ENCODE measurements at places on chromosomes 6 and 20.

DNA sequence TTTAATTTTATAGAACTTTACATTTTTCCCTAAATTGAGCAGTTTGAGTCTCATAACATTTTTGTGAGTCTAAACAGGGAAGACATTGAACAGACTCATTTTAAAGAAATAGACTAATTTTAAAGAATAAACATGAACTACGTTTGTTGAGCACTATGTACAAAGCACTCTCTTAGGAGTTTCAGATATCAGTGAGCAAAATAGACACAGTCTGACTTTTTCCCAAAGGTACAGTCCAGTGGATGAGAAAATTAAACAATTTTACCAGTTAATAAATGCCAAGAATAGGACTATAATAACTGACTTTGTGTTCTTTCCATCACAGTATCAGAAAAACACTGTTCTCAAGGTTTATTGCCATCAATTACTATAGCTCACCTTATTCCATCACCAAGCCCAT, 18.1 kb downstream of the OPRM1 start:
- DNase-seq, result no peak

- no peak for DNase-seq
Measured at GRCh38 chr6:152723398-152723797, 25.7 kb downstream of the MYCT1 start.

DNA sequence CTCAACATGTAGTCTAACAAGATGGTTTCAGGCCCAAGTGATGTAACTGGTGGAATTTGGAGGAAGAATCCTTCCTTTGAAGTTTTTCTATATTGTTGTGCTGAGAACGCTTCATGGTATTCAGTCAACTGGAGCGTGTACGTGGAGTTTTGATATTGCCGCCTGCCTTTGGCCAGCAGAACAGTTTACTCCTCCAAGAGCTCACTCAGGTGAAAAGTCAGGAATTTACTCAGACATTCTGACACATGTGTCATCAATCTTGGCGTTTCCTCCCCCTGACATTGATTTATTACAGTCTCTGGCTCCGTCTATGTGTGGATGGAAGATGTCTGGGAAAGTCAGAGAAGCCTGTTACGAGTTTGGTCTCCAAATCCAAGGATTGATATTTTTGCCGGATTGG, 19.0 kb upstream of the TGM2 start:
- DNase-seq, result no peak

- no peak for DNase-seq
Measured at GRCh38 chr6:141482796-141483597, 649.7 kb upstream of the GJE1 start.

GRCh38 chr6:157716251-157716995, 106.6 kb upstream of the SNX9 start:
- DNase-seq, result no peak

DNA sequence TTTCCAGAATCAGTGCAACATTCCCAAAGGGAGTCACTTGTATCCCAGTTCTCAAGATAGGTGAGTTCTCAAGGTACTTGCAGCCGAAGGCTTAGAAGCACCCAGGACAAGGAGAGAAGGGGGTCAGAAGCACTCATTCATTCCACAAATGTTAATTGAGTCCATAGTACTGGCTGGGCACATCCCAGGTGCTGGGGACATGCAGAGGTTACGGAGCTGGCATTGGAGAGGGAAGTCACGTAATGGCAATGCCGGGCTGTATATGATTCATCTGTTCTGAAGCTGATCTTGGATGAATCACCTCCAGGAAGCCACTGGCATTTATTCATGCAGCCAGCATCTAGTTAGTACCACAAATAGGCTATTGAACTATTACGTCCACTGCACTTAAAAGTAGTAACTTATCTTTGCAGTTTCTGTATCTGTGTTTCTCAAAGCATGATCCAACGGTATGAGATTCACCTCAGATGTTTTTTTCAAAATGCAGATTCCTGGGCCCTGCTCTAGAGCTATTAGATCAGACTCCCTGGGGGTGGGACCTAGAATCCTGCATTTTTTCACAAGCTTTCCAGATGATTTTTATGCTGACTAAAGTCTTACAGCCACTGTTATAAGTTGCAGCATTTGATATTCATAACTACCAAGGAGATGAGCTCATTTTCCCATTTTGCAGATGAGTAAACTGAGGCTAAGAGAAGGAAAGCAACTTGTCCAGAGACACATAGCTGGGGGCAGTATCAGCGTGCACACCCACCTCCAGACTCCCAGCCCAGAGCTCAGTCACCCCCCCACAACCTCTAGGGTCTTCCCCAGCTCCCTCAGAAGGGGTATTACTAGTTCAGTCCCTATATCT, 44.1 kb upstream of the ID1 start:
- no peak for DNase-seq

- no peak for DNase-seq
Measured at GRCh38 chr20:58596750-58597248, 54.3 kb upstream of the STX16 start.

GRCh38 chr20:62772103-62772611, 24.1 kb upstream of the MRGBP start:
- no peak for DNase-seq

DNA sequence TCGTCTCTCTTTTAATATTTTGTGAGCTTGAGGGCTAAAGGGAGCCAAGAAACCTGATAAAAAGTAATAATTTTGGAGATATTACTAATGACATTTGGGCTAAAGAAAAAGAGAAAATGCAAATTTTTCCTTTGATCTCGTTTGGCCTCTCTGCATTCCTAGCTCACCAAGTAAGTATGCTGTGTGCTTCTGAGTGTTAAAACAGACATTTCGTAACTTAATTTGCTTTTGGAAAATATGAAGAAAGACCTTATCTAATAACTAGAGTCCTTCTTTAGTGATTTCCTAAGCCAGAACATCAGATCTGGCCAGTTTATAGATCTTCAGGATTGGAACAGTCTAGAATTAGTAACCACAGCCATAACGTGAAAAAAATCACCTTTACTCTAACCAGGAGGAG, 872.9 kb upstream of the SLC35B3 start:
- DNase-seq, result no peak

- DNase-seq, result peak; percentile 86
Measured at GRCh38 chr6:34143884-34144580, 1.9 kb downstream of the GRM4 start.

- DNase-seq, result no peak
Measured at GRCh38 chr20:13305284-13305683, 84.2 kb downstream of the ISM1 start.

DNA sequence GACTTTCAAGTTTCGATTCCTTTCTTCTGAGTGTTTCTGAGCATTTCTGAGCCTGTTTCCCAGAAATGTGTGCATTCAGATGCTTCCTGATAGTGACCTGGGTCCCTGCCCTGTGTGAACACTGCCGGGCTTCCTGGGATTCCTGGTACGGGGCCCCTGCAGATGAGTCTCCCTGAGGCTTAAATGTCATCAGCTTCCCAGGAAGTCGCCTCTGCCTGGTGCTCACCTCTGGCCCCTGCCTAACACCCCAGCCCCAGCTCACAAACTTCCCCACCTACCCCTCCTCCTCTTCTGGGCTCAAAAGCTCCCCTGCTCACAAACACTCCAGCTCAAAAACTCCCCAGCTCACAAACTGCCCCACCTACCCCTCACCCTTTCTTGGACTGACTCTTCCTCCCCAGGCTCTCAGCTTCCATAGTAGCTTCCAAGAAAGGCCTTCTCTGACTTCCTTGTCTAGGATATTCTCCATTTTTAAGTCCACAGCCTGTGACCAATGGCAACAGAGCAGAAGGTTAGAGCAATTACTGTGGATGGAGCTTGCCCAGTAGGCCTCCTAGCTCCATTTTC, 42.0 kb downstream of the TGM2 start:
- no peak for DNase-seq

GRCh38 chr6:78995946-78996345, 82.1 kb downstream of the PHIP start:
- DNase-seq, result no peak

GRCh38 chr6:1327630-1328029, 15.7 kb downstream of the FOXQ1 start:
- DNase-seq, result no peak

GRCh38 chr6:156821707-156822106, 44.5 kb downstream of the ARID1B start:
- DNase-seq, result no peak

DNA sequence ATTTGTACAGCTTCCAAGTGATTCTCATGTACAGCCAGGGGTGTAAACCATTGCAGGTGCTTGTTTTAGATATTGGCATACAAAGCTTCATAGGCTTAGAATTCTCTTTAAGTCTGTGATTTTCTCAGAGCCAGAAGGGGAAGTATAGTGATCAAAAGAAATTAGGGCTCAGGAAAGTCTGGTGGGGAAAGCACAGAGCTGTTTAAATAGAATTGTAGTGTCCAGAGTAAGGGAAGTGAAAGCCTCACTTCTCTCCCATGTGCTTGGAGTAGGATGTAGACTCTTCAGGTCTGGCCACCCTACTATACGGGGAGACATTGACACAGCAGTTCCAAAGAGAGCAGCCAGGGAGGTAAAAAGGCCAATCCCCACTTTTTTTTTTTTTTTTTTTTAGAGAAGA, 10.4 kb downstream of the GCNT2 start:
- no peak for DNase-seq

DNA sequence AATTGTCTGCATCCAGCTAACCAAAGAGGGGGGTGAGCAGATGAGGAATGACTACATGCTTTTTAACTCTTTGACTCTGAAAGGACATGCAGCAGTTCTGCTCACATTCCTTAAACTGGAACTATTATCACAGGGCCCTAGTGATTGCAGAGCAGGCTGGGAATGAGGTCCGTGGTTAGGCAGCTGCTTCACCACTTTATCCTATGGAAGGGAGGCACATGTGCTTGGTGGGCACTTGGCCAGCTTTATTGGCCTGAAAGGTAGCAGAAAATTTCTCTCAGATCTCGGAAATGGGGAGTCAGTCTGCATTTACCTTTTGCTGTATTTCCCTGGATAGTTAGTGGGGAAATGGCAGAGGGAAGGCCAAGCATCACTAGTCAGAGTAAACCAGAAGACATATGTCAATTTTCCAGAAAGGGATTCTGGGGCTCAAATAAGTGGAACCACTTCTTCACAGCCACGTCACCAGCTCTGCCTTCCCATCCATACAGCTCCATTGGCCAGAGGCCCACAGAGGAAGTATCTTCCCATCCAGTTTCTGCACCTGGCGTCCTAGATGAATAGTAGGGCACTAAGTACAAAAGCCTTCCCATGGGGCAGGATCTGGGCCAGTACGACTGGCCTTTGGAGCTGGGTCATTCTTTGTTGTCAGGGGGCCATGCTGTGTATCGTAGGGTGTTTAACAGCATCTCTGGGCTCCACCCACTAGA, 444.8 kb downstream of the PTPRT start:
- no peak for DNase-seq

- no peak for DNase-seq
Measured at GRCh38 chr20:41183391-41183790, 46.0 kb downstream of the PLCG1 start.
